ENCODE measurements at places on chromosomes 1 and 21. TPM values are rescaled to one million over a fixed set of nuclear protein-coding genes. Genes with fewer than 3 reads are reported as not detected.

- no peak for DNase-seq
Observed at GRCh38 chr1:180248731-180249681, 18.9 kb downstream of the LHX4 start.

CLCA1 gene
- not detected for total RNA-seq

PDPN gene
- total RNA-seq = 9.9 TPM

PODN gene
- total RNA-seq = 123 TPM

SPRR2E gene
- not detected for total RNA-seq

AMY1C gene
- total RNA-seq = 0.66 TPM

RPTN gene
- not detected for total RNA-seq

CBS gene
- total RNA-seq = 199 TPM

C1QTNF12 gene
- not detected for total RNA-seq

LIN28A gene
- not detected for total RNA-seq

SPRR1A gene
- total RNA-seq = not detected

ACKR1 gene
- 17.5 TPM for total RNA-seq

Data from body of pancreas (tissue), 4 donors.